ENCODE measurements at places on chromosomes 7 and 10.
A peak's percentile ranks its signal among the peaks of the same experiment; 100 is the strongest.

DNA sequence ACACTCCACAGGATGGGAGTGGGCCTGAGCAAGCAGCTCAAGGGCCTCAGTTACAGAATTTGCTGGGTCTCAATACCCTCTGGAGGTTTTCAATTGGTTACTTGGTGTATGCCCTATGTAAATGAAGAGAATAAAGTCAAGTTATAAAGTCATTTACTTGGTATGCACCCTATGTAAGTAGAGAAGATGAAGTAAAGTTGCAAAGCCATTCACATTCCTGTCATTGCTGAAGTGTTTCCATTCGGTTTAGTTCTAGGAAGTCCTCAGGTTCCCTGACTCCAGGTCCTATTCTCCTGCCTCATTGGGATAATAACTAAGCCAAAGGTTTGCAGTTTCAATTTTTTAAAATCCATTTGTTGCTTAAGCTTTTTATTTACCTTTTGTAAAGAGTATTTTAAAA, 272.6 kb upstream of the NPSR1 start:
- DNase-seq: peak; percentile 31

- no peak for DNase-seq
These were observed 21.5 kb upstream of the C10orf105 start for GRCh38 chr10:71741029-71741428.

- DNase-seq: peak; percentile 60
These were observed 11.0 kb upstream of the RSBN1L start for GRCh38 chr7:77685233-77685632.

DNA sequence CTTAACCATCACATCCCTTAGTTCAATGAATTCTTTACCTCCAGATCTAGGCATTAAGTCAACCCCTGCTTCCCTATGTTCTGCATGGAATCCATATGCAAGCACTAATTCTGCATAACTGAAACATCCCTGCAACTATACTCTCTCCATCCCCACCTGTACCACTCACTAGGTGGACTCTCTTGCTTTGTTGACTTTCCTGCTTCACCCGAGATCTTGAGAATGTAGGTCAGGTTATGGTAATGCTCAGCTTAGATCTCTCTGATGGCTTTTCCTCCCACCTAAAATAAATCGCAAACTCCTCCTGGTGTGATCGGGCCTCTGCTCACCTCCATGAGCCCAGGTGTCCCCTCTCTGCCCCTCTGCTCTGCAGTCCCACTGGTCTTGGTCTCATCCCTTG, 92.4 kb upstream of the ADAM12 start:
- no peak for DNase-seq

GRCh38 chr10:22420787-22421517, 75.7 kb downstream of the SPAG6 start:
- no peak for DNase-seq

GRCh38 chr7:129777993-129778769, 166.7 kb downstream of the NRF1 start:
- DNase-seq: no peak

DNA sequence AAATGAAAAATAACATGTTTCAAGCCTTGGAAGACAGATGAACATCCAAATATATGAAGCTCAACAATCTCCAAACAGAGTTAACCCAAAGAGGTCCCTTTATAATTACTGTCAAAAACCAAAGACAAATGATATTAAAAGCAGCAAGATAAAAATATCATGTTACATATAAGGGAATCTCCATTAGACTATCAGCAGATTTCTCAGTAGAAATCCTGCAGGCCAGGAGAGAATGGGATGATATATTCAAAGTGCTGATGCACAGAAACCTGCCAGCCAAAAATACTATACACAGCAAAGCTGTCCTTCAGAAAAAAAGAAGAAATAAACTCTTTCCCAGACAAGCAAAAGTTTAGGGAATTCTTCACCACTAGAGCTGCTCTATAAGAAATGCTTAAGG, 41.0 kb downstream of the AASS start:
- DNase-seq: no peak

DNA sequence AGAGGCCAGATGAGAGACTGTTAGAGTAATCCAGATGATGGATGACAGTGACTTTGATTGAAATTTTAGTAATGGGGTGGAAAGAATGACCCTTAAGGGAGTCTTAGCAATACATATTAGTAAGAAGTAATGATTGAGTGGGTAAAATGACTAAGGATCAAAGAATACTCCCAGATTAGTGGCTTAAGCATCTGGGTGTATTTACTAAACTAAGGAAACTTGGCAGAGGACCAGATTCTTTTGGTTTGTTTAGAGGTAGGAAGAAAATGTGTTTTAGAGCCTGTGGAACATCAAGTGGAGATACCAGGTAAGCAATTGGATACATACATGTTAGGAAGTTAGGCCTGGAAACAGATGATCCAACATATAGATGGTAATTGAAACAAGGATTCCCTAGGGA, 58.8 kb upstream of the ADRA2A start:
- DNase-seq: peak; percentile 15

- DNase-seq: no peak
These were observed 909 bp upstream of the AKR1D1 start for GRCh38 chr7:138075350-138075749.

Data from EH (cell line).